Activated CD8-positive, alpha-beta memory T cell treated with anti-CD3 and anti-CD28 coated beads for 1 hour (primary cell): ENCODE measurements at places on chromosomes 13 and 19.

DNA sequence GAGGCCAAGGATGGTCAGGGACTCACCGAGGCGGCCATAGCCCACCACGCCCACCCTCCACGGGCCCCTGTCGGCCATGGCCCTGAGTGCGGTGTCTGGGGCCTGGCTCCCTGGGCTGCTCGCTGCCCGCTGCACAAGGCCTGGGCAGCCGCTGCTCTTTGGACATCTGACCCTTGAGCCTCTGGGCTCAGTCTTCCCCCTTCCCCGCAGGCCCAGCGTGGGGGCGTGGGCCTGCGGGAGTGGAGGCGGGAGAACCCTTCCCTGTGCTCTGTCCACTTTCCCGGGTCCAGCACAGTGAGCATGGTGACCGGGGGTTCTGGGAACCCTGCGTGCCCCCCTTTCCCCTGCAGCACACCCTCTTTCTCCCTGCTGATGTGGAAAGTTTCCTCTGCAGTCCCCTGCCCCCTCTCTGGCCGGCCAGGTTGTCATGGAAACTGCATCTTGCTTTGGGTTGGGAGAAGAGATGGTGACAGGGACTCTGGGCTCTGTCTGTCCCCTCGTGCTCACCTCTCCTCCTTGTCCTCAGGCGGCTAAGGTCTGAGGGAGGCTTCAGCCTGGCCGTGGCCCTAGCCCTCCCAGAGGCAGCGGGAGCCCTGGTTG is at the start of gene ASPDH:
TSS of gene ASPDH (minus strand) at position 168 of the 600 bp plus-strand sequence. CDS start at position 78, 90 bp downstream.
- DNase-seq = no peak

GRCh38 chr13:20525144-20525600 is 485 bp downstream of the CRYL1 start:
- DNase-seq = no peak

GRCh38 chr19:29586401-29586800 is 19.7 kb upstream of the POP4 start:
- DNase-seq = no peak

DNA sequence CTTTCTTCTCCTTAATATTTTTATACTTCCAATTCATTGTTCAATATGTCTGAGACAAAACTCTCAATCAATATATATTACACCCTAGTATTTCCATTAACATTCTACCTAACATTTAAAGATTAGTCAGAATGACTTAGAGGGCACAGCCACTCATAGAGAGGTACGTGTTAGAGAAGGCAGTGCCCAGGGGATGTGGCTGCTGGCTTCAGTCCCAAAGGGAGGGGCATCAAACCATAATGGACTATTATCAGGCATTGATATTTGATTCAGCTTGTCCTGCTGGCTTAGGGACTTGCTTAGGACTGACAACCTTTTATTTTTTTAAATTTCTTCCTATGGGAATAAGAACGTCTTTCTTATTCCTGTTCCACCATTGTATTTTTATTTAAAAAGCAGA is 1392.0 kb upstream of the ATXN8OS start:
- DNase-seq = no peak

DNA sequence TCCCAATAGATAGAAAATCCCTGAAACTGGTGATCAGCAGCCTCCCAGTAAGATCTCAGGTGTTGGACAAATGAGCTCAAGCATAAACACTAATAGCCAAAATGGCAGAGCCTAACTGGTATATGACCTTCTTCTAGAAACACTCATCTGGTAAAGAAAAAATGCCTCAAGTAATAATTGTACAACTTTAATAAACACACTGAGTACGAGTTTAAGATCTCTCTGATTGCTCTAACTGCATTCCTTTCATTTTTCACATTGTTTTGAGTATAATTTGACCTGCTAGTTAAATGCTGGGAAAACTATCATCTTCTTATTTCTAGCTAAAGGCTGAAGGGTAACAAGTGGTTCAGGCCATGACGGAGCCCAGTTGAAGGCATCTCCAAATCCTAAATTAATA is 2009.5 kb upstream of the PCDH20 start:
- DNase-seq = no peak

DNA sequence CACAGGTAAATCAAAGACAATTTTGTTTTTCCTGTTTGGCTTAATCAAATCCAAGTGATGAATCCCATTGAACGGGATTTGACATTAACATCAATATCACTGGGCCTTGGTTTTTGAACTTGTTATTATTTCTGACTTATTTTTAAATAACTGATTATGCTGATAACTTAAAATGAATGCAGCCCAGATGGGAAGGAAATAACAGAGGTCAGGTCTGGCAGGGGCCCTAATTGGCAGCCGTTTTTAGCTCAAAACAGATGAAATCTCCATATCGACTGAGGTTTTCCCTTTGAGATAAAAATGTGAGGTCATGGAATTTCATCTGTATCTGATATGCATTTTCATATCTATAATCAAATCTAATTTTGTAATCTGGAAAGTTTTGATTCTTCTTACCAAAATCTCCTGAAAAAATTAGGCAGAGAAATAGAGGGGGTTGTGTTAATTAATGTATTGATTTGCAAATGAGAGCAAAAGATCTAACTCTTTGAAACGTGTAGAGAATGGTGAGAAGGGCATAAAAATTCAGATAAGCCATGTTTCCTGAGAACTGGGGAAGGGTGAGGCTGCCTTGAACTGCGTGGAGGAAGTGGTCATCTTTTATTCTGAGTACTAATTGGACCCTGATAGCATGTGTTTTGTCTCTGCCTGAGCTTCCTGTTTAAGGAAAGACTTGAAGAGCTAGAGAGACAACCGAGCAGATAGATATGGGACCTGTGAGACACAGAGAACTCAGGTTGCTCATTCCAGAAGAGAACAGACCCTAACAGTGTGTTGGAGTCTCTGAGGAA is 98.2 kb upstream of the C1QTNF9B start:
- no peak for DNase-seq

- no peak for DNase-seq
These were observed 316.2 kb upstream of the KLHL1 start for GRCh38 chr13:70424428-70424827.

GRCh38 chr13:48890391-48890790 is 85.3 kb upstream of the FNDC3A start:
- DNase-seq = no peak

DNA sequence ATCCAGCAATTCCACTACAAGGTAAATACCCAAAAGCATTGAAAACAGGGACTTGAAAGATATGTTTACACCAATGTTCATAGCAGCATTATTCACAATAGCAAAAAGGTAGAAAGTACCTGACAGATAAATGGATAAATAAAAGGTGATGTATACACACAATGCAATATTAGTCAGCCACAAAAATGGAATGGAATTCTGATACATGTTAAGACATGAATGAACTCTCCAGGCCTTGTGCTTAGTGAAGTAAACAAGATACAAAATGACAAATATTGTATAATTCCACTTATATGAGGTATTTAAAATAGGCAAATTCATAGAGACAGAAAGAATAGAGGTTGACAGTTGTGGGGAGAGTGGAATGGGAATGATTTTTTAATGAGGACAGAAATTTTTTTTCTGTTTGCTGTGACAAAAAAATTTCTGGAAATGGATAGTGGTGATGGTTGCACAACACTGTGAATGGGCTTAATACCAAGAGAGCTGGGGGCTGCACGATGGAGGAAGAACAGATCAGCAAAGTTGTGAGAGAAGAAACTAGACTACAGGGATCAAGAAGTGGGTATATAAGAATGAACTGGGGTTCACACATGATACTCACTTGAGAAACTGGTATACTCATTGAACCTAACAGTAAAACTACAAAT is 137.2 kb downstream of the MZT1 start:
- no peak for DNase-seq

DNA sequence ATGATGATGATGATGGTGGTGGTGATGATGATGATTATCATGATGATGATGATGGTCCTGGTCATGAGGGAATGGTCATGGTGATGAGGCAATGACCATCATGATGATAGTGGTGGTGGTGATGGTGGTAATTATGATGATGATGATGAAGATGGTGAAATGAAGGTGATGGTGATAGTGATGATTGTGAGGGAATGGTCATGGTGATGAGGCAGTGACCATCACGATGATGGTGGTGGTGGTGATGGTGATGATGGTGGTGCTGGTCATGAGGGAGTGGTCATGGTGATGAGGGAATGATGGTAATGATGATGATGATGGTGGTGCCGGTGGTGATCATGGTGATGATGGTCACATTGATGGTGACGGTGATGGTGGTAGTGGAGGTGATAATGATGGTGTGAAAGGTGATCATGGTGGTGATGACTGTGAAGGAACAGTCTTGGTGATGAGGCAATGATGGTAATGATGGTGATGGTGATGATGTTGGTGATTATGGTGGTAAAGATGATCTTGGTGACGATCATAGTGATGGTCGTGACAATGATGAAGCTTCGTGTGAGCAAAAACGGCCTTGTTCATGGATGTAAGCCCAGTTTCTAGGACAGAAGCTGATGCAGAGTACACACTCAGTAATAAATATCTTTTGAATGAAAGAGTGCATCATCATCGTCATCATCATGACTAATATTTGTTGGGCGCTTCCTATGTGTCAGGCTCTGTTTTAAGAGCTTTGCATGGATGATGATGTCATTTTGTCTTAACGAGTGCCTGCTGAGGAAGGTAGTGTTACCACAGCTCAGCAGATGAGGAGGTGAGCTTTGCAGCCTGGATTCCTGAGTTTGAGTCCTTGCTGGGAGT is 17.3 kb downstream of the SBK2 start:
- DNase-seq = no peak

DNA sequence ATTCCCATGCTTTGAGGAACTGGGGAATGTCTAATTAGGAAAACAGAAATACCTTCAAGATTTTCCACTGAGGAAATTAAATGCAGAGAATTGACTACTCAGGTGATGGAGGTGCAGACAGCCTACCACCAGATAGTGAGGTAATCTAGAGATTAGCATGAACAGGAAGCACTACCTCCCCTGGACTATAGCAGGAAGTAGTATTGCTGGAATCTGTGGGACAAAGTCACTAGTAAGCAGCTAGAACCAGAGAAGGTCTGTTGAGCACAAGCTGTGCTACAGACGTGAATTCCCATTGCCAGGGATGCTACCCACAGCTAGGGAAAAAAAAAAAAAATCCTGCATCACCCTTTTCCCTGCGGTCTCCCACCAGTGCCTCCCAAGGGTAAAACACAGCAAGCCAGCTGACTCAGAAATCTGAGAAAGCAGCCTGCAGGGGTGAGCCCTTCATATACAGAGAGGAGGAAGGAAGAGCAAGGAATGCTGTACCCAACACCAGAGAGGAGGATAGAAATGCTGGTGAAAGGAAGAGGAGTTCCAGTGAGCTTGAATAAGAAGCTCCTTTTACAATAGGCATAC is 10.2 kb downstream of the ENOX1 start:
- DNase-seq = no peak

DNA sequence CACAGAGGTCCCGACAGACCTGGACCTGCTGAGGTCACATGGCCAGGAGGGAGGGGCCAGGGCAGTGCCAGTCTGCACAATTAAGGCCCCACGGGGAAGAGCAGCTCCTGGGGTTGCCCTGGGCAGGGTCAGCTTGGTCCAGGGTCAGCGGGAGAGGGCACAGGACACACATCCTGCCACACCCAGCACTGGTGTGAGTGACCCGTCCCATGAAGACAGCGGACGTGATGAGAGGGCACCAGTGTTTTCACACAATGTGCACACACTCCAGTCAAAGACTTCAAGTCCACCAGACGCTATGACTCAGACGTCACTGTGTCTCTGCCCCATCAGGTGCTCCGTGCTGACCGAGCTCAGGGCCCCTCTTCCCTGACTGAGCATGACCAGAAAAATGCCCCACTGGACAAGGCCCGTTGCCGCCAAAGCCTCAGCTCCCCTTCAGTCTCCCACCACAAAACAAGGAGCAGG is 4.2 kb downstream of the TMEM259 start:
- DNase-seq = no peak

GRCh38 chr13:30143666-30144400 is 163.5 kb downstream of the KATNAL1 start:
- no peak for DNase-seq

DNA sequence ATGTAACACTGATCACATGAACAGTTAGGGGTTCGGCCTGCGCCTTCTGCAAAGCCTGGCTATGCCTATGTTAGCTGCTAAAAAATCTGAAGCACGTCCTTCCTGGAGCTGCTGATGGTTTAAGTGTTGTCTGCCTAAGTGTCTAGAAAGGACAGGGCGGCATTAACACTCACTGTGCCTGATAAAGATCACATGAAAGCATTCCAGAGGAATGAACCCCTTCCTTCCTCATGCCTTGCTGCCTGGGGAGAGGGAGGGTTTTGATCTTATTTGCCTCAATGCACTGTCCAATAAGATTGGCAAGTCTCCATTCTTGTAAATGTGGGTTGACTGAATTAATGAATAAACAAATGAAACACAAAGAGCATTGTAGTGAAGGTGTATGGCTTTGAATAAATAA is 5.2 kb downstream of the DOCK9 start:
- no peak for DNase-seq

- DNase-seq = no peak
These were observed 816 bp upstream of the TBXA2R start for GRCh38 chr19:3607303-3608078.

- DNase-seq = no peak
These were observed 800 bp downstream of the ETFB start for GRCh38 chr19:51365211-51365964.

DNA sequence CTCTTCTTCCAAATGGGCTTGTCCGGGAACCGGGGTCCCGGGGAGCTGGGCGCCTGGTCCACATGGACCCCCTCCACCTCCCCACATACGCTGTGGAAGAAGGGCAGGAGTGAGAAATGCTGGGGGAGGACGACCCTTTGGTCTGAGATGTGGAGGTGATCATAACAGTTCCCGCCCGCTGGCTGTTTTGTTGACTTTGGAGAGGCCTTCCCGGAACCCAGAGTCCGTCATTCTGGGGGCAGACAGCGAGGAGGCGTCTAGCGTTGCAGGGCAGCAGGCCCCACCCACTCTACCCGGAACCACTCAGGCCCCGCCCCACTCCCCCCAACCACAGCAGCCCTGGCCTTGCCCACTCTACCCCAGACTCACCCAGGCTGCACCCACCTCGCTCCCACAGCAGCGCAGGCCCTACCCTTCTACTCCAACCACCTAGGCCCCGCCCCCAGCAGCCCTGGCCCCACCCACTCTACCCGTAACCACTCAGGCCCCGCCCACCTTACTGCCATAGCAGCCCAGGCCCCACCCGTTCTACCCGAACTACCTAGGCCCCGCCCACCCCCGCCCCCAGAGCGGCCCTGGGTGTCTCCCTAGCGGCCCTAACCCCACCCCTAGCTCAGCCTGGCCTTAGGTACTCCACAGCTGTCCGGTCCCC is 7.1 kb downstream of the GPR108 start:
- DNase-seq = no peak

DNA sequence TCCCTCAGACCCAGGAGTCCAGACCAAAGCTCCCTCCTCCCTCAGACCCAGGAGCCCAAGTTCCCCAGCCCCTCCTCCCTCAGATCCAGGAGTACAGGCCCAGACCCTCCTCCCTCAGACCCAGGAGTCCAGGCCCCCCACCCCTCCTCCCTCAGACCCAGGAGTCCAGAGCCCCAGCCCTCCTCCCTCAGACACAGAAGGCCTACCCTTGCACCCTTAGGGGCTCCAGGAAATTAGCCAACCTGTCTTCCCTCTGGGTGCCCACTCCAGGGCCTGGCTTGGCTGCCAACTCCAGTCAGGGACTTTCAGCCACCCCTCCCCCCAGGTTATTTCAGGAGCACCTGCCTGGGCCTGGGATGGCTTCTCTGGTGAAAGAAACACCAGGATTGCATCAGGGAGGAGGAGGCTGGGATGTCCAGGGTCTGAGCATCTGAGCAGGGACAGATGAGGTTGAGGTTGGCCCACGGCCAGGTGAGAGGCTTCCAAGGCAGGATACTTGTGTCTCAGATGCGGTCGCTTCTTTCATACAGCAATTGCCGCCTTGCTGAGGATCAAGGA is at the start of gene FGF21:
TSS of gene FGF21 (plus strand) at position 441 of the 558 bp plus-strand sequence. CDS start 713 bp downstream, outside the sequence.
- DNase-seq = no peak

- DNase-seq = no peak
These were observed at the start of gene PDE4C for GRCh38 chr19:18225702-18226468. PDE4C (minus strand) TSS chr19:18226438; CDS start chr19:18226415, 23 bp downstream.
